ENCODE measurements at places on chromosomes 11 and 22.
A peak's percentile ranks its signal among the peaks of the same experiment; 100 is the strongest.

GRCh38 chr11:58805065-58805464, 39.4 kb downstream of the GLYATL2 start:
- no peak for DNase-seq

GRCh38 chr11:64268025-64268892, 16.2 kb downstream of the BAD start:
- peak; percentile 50 for DNase-seq

- no peak for DNase-seq
Measured at GRCh38 chr11:33296695-33297094, 39.5 kb downstream of the HIPK3 start.

DNA sequence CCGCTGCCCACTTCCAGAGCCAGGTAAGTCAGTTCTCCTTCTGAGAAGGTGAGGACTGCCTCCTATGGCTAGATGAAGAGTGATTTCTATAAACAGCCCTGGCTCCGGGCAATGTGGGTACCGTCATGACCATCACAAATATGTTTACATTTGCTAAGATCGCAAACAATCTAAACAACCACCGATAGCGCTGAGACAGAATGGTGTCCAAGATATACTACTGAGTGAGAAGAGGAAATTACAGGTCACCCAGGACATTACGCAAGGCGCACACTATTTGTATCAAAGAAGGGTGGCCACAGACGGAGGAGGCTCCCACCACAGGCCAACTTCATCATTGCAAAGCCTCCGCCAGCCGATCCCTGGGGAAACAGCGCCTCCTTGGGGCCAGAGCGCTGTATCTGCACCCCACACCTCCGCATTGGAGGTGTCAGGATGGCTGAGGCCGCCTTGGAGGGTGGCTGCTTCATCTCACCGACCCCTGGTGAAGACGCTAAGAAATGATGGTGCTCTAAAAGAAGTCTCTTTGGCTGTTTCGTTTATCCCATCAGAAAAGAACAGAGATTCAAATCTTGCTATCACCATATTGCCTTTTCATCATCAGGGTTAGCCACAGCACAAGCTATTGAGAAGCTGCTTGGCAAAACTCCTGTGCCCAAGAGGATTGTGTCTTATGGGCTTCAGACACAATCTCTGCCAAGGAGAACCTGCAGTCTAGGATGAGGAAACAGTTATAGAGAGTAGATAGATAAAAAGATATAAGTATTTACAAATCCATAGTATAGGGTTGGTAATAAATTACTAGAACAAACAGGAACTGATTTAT, 12.3 kb upstream of the ASRGL1 start:
- DNase-seq, result no peak

- no peak for DNase-seq
Measured at GRCh38 chr11:63908631-63909401, 8.1 kb downstream of the RCOR2 start.

- no peak for DNase-seq
Measured at GRCh38 chr11:117671370-117671769, 125.6 kb downstream of the DSCAML1 start.

DNA sequence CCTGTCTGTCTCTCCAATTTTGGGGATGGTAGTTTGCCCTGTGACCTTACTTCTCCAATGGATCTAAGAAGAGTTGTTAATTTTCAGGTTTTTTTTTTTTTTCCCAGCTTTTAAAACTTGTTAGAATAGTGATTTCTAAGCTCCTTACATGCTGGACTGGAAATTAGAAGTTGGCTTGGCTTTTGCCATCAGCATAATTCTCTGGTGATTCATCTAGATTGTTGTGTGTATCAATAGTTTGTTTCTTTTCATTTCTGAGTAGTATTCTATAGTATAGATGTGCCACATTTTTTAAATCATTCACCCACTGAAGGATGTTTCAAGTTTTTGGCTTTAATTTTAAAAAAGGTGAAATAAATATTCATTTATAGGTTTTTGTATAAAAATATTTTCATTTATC, 51.4 kb downstream of the ADAMTS15 start:
- DNase-seq, result no peak

GRCh38 chr22:24424901-24425775, 2.3 kb upstream of the ADORA2A start:
- no peak for DNase-seq

DNA sequence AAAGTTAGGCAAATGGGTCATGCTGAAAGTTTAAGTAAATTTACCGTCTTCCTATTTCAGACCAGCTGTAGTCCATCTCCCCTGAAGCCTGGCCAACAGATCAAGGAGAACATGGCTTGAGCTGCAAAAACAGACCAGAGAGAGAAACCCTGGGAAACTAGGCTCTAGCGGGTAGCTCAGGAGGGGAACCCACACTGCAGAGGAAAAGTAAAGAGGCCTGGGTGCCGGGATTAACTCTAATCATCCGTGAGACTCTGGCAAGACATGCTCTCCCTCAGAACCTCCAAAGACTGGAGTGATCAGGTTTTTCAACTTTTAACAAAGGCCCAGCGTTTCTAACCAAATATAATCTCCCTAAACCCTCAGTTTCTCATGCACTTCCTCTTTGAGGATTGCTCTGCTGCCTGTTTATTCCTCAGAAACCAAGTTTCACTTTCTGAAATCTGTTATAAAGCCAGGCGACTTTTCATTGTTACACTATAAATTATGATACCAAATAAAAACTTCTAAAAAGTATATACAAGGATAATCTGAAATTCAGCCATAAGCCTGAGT, 67.5 kb downstream of the GAB2 start:
- DNase-seq, result no peak

- no peak for DNase-seq
Measured at GRCh38 chr22:46588279-46589140, 31.7 kb upstream of the GRAMD4 start.

DNA sequence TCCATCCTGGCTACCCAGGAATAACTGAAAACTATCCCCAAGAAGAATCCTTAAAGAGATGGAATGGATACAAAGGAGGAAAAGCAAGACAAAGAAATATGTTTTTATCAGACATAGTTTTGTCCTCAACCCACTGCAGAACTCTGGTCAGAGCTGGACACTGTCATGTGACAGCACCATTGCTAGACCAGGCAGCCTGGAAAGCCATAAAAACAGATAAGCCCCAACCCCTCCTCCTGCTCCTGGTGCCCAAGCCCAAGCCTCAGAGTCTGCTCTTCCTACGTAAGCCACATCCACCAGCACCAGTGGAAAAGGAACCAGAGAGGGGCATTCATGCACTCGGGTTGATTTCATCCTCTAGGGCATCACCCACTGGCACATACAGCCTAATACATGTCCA, 116.9 kb downstream of the TRIM29 start:
- DNase-seq, result no peak

DNA sequence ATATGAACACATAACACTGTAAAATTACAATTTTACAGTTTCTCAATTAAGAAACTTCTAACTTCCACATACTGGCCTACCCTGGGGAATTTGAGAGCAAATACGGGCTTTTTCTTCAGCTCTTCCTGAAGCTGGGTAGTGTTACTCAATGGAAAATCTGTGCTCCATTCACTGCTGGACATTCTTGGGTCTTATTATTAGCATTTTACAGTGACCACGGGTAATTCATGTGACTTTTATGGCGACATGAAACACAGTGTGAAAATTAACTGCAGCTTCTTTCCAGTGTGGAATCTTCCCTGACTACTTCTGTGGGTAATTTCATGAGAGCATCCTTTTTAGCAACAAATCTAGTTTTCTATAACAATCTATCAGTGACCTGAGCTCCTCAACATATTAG, 423.7 kb upstream of the ANO5 start:
- DNase-seq, result no peak

- no peak for DNase-seq
Measured at GRCh38 chr22:44604991-44605390, 97.0 kb upstream of the PRR5 start.

DNA sequence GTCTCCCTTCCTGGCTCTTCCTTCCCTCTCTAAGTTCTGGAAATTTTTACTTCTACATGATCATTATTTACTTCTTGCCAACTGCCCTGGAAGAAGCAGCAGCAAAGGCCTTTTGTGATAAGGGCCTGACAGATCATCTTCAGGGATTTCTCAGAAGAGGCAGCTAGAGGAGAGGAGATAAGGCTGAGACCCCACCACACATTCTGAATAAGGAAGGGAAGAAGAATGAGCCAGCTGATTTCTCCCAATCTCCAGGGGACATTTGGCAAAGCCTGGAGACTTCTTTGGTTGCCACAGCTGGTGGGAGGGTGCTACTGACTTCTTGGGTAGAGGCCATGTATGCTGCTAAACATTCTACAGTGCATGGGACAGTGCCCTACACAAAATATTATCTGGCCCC, 122.4 kb upstream of the OR9Q1 start:
- DNase-seq, result no peak

- no peak for DNase-seq
Measured at GRCh38 chr11:61491736-61492395, 16.7 kb upstream of the LRRC10B start.

DNA sequence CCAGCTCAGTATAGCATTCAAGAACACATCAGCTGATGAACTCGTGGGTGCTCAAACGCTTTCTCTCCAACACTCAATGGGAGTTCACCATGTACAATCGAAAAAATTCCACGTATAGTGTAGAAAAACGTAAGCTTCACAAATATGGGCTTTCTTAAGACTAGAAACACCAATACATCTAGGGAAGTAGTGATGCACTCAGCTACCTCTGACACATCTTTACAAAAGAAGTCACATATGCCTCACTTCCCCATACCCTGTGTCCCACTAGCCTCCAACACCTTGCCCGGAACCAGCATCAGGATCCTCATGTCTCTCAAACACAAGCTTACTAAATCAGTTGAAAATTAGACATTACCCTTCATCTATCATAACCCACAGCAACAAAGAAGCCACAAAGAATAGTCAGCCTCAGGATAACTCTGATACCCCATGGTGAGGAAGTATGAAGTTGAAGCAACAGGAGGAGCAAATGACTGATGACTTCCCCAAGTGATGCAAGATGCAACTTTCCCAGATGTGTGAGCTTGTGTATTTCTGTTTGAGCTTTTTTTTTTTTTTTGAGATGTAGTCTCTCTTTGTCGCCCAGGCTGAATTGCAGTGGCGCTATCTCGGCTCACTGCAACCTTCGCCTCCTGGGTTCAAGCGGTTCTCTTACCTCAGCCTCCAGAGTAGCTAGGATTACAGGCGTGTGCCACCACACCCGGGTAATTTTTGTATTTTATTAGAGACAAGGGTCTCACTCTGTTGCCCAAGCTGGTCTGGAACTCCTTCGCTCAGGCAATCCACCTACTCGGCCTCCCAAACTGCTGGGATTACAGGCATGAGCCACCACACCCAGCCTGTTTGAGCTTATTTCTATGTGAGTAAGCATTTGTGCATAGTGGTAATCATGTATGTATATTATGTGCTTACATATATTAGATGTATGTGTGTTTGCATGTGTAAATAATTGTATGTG, 8.5 kb upstream of the DENND5A start:
- no peak for DNase-seq

GRCh38 chr11:20154381-20154780, 5.9 kb downstream of the DBX1 start:
- DNase-seq, result no peak

All from NCI-H2029 treated with DMSO at 0.1 percent for 48 hours (cell line).